NCI-H2029 (cell line): ENCODE measurements at places on chromosomes 5 and 9.

GRCh38 chr5:33806738-33807442 lies 84.9 kb downstream of the ADAMTS12 start:
- no peak for DNase-seq

DNA sequence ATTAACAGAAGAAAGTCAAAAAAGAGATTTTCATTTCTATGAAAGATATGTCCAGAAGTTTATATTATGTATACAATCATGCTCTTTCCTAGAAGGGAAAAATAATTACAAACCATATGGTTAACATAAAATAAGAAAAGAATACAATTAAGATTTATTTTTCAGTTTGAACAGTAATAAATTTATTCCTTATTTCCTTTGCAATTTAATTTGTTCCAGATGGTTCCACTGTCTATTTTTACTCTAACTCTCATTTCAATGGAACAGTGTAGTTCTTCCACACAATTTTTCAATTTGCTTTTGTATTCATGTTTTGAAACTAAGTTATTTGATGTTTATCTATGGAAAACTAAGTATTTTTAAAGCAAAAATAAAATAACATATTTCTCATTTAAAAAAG lies 1026.3 kb downstream of the TAF11L14 start:
- DNase-seq = no peak

- DNase-seq = no peak
These were observed 140.5 kb downstream of the SLIT3 start for GRCh38 chr5:169160405-169160901.

GRCh38 chr9:84935528-84936117 lies 266.1 kb downstream of the NTRK2 start:
- no peak for DNase-seq

GRCh38 chr9:91934654-91935053 lies 15.4 kb downstream of the ROR2 start:
- DNase-seq = no peak

GRCh38 chr5:135437796-135438560 lies 9.2 kb downstream of the DCANP1 start:
- DNase-seq = peak; percentile 96

DNA sequence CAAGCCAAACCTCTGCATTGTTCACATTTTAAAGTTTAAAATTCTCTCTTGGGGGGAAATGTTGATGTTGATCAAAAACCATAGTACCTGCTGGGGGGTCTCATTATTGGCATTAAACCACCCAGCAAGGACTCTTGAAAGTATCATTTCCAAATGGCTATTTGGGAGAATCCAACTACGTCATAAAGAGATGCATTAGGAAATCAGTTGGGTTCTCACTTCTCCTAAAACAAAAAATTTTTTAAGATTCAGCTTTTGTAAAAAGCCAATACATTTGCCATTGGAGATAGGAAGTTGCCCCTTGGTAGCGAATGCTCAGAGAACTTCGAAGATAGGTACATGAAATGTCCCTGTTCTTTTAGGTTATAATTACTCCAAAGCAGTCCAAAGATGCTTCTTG lies 96.4 kb downstream of the GNAQ start:
- no peak for DNase-seq

DNA sequence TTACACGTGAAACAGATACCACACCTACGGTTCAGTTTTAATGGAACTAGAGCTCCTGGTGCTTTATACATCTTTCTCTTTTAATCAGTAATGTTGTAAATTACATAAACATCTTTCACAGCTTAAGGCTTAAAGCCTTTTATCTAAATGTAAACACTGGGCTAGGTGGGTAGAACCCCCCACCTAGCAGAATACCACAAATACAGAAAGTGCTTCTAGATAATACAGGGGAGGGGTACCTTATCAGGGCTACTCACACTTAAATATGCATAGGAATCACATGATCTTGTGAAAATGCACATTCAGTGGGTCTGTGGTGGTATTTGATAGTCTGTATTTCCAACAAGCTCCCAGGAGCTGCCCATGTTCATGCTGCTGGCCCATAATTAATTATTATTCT lies 256.4 kb upstream of the TARS1 start:
- no peak for DNase-seq

DNA sequence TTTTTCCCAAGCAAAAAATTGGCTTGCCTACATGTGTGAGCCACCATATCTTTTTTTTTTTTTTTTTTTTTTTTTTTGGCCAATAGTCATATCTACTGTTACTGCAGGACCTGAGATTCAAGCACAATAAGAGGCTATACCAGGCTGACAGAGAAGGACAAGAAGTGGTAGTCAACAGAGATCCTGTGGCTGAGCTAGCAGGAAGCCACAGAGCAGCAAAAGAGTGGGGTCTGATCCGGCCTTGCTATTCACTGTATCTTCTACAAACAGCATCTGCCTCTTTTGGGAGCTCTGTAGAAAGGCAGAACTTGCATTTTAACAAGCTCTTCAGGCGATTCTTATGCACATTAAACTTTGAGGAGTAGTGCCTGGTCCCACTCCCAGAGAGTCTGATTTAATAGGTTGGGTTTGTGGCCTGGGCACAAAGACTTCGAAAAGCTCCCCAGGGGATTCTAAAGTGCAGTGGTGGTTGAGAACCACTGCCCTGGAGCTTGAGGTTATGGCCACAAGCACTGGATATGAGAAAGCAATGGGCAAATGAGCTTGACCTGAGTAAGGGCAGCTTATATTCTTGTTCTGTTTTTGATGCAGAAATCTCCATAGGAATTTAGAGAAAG lies 162.8 kb downstream of the PIK3R1 start:
- DNase-seq = no peak

- DNase-seq = no peak
These were observed 206.0 kb upstream of the PRR16 start for GRCh38 chr5:120258123-120258522.

DNA sequence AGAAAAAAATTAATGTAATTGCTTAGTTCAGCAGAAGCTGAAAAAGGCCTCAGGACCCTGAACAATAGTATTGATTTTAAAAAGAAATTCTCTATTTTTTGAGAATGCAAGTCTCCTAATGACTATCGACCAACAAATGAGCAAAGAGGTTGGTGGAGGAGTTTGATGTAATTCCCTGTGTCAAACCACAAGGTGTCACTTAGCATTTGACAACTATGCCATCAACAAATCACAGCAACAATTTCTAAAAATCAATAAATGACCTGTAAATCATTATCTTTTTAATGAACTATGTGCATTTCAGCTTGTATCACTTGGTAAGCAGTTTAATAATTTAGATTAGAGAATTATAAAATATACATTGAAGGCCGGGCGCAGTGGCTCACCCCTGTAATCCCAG lies 133.7 kb downstream of the PRELID2 start:
- no peak for DNase-seq

DNA sequence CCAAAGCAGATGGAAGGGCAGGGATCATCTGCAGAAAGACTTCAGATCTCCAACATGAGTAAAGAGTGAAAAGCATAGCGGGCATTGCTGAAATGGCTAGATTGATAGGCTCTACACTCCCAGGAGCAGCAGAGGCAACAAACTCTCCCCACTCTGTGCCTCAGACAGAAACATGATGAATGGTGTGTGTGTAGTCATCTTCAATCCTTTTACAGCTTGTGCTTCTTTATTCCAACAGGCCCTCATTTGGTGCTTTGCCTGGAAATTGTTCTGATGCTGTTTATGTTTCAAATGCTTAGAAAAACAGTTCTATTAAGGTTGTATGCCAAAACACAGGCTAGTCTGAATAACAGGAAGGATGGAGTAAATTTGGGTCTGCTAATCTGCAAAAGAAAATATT lies 176.2 kb downstream of the DMRTA1 start:
- DNase-seq = no peak

DNA sequence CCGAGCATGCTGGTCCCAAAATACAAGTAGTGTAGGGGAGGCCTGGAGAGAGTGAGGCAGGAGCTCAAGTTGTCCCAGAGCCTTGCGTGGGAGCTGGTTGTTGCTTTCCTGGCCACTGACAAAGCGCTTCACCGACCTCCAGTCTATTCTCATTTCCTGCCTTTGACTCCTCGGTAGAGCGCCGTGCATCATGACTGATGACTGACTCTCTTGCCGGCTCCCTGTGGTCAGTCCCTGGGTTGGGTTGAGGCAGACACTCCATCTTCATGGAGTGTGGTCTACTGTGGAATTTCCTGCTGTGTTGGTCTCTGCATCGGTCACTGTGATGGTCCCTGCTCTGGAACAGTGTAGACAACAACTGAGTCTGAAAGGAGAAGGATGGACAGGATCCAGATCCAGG lies 175.1 kb upstream of the S1PR3 start:
- no peak for DNase-seq

GRCh38 chr5:167912941-167913665 lies 378.3 kb upstream of the WWC1 start:
- DNase-seq = no peak

GRCh38 chr5:13957032-13957645 lies 12.7 kb upstream of the DNAH5 start:
- peak; percentile 36 for DNase-seq

DNA sequence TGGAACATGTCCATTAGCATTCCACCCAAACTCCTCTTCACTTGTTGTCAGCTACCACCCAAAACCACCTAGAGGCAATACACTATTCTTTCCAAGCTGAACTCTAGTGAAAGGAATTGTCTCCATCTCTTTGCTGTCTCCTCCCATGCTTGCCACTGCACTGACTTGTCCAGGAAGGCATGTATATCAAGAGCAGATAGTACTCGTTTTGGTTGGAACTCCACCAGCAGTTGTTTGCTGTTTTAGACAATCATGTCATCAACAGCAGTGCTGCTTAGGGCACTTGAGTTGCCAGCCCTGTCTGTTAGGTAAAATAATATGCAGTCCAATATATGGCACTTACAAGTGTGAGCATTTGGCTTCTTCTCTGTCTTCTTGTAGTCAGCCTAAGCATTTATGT lies 80.0 kb upstream of the SAP30L start:
- DNase-seq = no peak

DNA sequence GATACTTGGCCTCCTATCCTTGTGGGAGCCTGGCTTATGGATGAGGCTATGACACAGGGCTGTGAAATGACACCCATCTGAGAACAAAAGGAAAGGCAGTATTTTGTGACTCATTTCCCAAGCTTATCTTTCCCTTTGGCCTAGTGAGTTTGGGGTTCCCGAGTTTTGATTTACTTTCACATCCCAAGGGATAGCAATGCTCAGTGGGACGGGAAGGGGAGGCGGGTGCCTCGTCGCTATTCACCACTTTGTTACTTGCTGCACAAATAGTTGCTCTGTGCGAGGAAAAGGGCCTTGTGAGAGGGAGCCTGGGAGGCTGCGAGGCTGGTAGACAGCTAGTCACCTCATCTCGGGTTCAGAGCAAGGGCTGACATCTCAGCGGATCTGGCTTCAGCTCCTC lies 59.1 kb upstream of the ENTREP1 start:
- DNase-seq = no peak
